ENCODE measurements at places on chromosomes 2 and 18.

DNA sequence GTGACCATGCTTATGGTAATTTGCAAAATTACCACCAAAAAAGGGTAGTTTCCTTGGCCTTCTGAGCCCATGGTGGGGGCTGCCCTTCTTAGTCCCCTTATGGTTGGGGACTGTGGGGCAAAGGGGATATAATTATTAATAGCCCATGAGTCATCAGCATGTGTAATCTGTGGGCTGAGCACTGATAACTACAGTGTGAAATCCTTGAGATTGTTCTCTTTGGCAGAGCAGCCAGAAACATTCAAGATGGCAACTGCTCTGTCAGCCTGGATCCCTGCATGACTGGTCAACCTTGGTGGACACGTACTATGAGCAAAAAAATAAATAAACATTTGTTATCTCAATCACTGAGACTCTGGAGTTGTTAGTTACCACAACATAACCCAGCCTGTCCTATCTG, 61.3 kb downstream of the MGAT4A start:
- DNase-seq, result no peak

DNA sequence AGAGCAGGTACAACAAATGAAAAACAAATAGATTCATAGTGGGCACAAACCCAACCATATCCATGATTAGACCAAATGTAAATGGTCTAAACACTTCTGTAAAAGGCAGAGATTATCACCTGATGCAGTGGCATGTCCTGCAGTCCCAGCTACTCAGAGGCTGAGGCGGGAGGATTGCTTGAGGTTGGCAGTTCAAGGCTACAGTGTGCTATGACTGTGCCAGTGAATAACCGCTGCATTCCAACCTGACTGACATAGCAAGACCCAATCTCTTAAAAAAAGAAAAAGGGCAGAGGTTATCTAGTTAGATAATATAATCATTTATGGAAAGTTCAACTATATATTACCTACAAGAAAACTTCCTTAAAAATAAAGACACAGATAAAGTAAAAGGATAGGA, 21.3 kb upstream of the SLC3A1 start:
- DNase-seq, result no peak

- peak; percentile 32 for DNase-seq
These were observed 56.0 kb upstream of the RAB6C start for GRCh38 chr2:129923265-129924091.

DNA sequence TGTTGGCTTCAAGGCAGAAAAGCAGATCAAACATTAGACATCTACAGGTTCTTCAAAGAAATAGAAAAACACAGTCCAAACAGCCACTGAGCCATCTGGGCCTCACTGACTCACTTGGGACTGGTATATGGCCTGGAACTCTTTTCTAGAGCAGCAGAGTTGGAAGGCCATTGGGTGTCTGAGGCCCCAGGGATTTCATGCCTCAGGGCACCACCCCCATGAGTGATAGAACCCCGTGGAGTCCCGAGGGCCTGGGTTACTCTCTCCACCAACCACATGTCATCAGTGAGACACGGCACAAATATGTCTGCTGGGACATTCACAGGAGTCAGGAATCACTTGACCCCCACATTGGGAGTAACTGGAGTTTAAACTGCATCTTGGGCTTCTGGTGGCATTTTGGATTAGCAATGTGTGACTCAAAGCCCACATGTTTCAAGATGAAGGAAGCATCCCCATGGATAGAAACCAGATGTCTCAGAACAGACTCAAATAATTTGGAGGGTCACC, 44.0 kb downstream of the CAPN13 start:
- peak; percentile 75 for DNase-seq

- no peak for DNase-seq
These were observed 124.4 kb upstream of the KLHL29 start for GRCh38 chr2:23260621-23261020.

GRCh38 chr2:74191596-74192380, 6.6 kb upstream of the MTHFD2 start:
- DNase-seq, result no peak

GRCh38 chr2:66865161-66865560, 430.2 kb downstream of the MEIS1 start:
- DNase-seq, result peak; percentile 55

DNA sequence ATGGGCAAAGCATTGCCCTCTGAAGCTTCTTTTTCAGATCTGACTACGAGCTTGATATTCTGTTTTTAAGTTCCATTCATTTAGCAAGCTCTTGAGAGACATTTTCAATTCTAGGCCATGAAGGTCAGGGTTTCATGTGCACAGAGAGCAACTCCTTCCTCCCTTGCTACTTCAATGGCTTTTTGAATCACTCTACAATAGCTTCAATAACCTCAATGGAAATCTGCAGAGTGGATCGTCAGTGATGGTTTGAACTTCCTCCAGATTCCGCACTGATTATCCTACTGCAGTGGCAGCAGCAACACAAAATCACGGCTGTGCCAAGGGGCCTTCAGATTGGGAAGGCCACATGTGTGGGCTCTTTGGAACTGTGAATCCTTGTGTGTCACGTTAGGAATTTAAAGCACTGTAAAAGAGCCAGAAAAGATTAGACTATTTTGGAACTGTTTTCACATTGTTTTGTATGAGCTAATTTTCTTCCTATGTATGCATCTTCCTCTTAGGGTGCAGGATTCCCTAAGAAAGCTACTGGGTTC, 88.4 kb upstream of the MGAT4A start:
- DNase-seq, result no peak

DNA sequence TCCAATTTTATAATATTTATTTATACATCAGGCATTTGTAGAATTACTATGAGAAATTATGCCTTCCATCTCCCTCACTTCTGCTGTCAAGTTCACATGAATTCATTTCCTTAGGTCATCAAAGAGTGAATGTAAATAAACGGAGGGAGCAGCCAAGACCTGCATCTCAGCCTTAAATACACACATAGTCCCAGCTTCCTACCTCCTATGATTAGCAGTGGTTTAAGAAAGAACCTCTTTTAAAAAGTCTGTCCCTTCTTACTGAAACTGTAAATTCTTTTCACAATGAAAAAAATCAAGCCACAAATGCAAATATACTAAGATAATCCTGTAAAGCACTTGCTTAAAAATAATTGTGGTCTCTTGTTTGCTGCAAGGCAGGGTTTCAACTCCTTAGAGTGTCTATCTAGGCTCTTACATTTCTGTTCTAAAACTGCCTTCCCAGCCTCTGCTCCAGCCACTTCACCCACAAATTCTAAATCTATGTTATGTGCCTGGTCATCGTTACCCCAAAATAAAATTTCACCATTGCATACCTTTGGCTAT, 532.7 kb upstream of the FSHR start:
- DNase-seq, result no peak

DNA sequence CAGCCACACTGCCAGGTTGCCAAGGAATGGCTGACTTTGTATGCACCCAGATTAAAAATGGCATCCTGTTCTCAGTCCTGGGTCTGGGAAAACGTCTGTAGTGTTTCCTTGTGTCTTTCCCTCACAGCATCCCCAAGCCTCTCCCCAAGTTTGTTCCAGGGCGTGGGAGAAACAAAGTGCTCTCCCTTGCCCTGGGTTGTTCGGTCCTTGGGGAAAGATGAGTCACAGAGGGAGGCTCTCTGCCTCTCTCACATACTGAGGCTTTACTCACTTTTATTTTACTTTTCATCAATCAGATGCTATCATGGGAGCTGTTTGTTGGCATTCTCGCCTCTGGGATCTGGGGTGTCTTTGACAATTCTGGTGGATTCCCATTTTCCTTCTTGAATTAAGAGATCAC, 492.3 kb downstream of the XIRP2 start:
- DNase-seq, result no peak

DNA sequence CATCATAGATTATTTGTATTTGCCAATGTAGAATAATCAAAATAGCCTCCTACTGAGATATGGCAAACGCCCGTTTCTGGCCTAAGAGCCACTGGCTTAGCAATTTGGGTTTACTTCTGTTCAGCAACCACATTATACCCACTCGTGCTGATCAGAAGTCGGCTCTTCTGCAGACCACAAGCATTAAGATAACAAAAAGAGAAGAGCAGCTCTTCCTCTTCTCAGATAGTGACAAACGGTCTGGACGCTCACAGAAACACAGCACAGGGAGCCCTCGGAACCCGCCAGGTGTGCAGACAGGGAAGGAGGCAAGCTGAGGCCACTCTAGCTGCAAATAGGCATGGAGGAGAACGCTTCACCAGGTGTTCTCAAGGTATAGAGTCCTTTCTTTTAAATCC, 164.0 kb downstream of the HDAC4 start:
- DNase-seq, result no peak

DNA sequence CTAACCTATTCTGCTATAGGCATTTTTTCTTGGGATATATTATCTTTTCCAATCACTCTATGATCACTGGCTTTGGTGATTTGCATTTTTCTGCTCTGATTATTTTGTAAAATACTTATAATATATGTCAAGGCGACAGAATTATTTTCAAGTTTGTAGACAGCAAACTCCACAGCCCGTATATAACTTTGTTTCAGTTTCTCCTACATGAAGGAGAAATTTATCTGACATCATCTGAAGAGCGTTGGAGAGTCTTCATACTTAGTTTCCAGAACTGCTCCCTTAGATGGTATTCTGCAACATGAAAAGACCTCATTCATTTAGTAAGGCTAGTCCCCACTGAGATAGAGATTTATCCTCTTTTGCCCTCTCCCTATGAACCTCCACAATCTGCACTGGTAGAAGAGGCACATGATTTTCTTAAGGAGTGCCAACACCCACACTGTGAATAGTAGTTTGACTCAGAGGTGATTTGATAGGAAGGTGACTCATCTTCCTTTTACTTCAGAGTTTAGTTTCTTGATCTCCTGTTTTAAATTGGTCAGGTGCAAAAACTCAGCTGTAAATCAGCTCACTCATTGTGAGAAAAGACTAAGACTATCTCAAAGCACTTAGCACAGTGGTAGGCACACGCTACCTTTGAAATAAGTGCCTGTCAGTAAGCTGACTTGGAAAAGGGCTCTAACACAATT, 1848.6 kb upstream of the CELF4 start:
- peak; percentile 8 for DNase-seq
